ENCODE measurements at places on chromosomes 13 and 19. TPM values are rescaled to one million over a fixed set of nuclear protein-coding genes. Genes with fewer than 3 reads are reported as not detected.

The GRIK5 gene
- total RNA-seq: 16.2 TPM

GRCh38 chr19:18424122-18424889 lies 5.1 kb downstream of the SSBP4 start:
- H3K36me3 ChIP-seq: no peaks in the 10 kb centered on the region
- no peaks in the 10 kb centered on the region for H3K4me1 ChIP-seq
- no peaks in the 10 kb centered on the region for H3K27me3 ChIP-seq

The CHAMP1 gene
- total RNA-seq: 23.3 TPM

DNA sequence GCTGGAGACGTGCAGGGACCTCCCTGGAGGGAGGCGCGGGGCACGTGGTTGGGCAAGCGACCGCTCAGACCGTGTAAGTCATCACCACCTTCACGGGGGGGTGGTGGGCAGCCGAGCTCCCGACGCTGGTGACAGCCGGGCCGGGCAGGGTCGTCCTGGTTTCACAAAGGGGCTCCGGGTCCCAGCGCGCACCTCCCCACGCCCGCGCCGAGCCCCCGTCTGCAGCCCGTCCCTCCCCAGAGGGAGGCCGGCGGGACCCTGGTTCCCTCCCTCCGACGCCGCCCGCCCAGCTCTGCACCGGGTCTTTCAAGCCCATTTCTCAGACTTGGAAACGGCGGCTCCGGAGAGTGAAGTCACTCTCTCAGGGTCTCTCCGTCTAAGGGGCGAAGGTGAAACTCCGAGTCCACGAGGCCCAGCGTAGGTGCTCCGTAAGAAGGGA lies 729 bp upstream of the ARID3A start:
- no peaks in the 10 kb centered on the region for H3K36me3 ChIP-seq
- no peak for DNase-seq
- H3K4me3 ChIP-seq: peak overlapping the region; percentile 78
- H3K27me3 ChIP-seq: peaks cover 4% of the 10 kb centered on the region
- H3K27ac ChIP-seq: peak overlapping the region; percentile 74

GRCh38 chr19:5048091-5048726 lies 79.3 kb downstream of the KDM4B start:
- peak; percentile 85 for DNase-seq
- H3K27ac ChIP-seq: no peak overlapping the region
- H3K27me3 ChIP-seq: no peaks in the 10 kb centered on the region
- H3K36me3 ChIP-seq: no peaks in the 10 kb centered on the region

GRCh38 chr19:13060964-13061927 lies 41.4 kb downstream of the LYL1 start:
- DNase-seq: peak; percentile 90
- H3K36me3 ChIP-seq: no peaks in the 10 kb centered on the region
- H3K4me1 ChIP-seq: no peaks in the 10 kb centered on the region
- H3K27ac ChIP-seq: no peak overlapping the region

DNA sequence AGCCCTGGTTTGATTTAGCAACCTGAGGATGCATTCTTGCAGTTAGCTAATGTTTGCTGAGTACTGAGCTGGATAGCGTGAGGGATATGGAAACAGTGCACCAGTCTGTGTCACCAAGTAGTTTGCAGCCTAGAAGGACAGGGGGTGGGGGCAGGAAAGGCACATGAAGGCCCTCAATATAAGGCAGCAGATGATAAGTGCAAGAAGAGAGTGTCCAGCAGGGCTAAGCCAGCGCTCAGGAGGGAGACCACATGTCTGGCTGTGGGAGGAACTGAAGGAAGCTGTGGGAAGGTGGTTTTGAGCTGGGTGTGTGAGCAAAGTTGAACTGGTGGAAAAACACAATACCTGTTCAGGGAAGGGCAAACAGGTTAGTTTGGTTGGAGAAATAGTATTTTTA lies 1.7 kb downstream of the CXCL17 start:
- H3K4me1 ChIP-seq: no peaks in the 10 kb centered on the region
- H3K4me3 ChIP-seq: no peak overlapping the region
- no peak for DNase-seq
- no peaks in the 10 kb centered on the region for H3K36me3 ChIP-seq
- H3K27me3 ChIP-seq: no peaks in the 10 kb centered on the region
- H3K27ac ChIP-seq: no peak overlapping the region

The LINGO3 gene
- 0.09 TPM for total RNA-seq

GRCh38 chr19:39167461-39168257 lies 29.1 kb upstream of the NCCRP1 start:
- H3K27ac ChIP-seq: peak overlapping the region; percentile 87
- H3K4me3 ChIP-seq: no peak overlapping the region
- no peaks in the 10 kb centered on the region for H3K27me3 ChIP-seq
- no peaks in the 10 kb centered on the region for H3K4me1 ChIP-seq
- peak; percentile 75 for DNase-seq

The PSG2 gene
- total RNA-seq: not detected

DNA sequence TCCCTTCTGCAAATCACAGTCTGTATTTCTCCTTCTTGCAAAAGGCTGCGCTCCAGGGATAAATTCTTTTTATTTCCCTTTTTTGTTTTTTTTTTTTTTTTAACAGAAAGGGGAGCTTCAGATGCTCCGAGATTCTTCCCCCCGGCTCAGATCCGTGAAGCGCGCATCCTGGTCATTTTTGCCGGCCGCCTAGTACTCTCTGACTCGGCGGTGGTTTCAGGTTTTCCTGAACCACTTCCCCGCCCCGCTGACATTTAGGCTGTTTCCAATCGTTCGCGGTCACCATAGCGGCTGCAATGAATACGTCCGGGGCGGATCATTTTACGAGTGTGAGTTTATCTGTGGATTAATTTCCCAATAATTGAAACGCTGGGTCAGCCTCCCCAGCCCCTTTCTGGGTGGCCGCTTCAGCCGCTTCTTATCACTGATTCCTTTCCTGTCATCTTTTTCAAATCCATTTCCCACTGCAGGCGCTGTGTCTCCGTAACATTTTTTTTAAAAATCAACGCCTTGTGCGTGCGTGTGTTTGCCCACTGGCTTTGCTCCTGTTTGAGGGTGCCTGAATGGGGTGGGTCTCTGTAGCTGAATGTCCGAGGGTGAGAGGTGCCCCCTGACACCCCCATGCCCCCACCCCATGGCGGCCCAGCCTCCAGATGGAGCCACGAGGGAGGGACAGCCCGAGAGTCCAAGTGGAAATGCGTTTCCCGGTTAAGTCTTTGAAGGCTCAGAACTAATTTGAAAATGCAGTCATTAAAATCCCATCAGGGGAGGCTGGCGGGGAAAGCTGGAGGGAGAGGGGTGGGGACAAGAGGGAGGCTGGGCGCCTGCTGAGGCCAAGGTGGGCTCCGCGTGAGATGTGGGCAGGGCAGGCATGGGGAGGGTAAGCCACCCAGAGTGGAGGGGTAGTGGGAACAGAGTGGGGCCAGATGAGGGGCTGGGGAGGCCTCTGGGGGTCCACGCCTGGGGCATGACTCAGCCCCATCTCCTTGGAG lies 10.6 kb downstream of the ONECUT3 start:
- H3K27me3 ChIP-seq: peaks cover 51% of the 10 kb centered on the region
- H3K4me3 ChIP-seq: no peak overlapping the region
- no peak overlapping the region for H3K27ac ChIP-seq
- H3K36me3 ChIP-seq: no peaks in the 10 kb centered on the region

The GJB6 gene
- total RNA-seq: not detected

GRCh38 chr13:25871389-25872125 lies 180.3 kb downstream of the SHISA2 start:
- DNase-seq: no peak
- no peak overlapping the region for H3K4me3 ChIP-seq
- H3K4me1 ChIP-seq: no peaks in the 10 kb centered on the region
- no peaks in the 10 kb centered on the region for H3K27me3 ChIP-seq

The SRRM5 gene
- 0.28 TPM for total RNA-seq

DNA sequence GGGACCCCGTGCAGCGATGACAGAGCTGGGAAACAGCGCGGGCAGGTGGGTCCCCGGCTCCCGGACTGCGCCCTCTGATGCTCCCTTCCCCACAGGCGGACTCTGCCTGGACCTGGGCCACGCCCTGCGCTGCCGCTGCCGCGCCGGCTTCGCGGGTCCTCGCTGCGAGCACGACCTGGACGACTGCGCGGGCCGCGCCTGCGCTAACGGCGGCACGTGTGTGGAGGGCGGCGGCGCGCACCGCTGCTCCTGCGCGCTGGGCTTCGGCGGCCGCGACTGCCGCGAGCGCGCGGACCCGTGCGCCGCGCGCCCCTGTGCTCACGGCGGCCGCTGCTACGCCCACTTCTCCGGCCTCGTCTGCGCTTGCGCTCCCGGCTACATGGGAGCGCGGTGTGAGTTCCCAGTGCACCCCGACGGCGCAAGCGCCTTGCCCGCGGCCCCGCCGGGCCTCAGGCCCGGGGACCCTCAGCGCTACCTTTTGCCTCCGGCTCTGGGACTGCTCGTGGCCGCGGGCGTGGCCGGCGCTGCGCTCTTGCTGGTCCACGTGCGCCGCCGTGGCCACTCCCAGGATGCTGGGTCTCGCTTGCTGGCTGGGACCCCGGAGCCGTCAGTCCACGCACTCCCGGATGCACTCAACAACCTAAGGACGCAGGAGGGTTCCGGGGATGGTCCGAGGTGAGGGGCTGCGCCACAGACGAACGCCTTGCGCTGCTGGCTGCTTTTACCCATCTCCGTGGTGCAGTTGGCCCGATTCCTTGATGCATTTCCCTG lies 7.8 kb upstream of the SELENOV start:
- H3K4me1 ChIP-seq: no peaks in the 10 kb centered on the region
- H3K27ac ChIP-seq: no peak overlapping the region
- no peaks in the 10 kb centered on the region for H3K36me3 ChIP-seq
- DNase-seq: peak; percentile 78
- no peaks in the 10 kb centered on the region for H3K27me3 ChIP-seq

DNA sequence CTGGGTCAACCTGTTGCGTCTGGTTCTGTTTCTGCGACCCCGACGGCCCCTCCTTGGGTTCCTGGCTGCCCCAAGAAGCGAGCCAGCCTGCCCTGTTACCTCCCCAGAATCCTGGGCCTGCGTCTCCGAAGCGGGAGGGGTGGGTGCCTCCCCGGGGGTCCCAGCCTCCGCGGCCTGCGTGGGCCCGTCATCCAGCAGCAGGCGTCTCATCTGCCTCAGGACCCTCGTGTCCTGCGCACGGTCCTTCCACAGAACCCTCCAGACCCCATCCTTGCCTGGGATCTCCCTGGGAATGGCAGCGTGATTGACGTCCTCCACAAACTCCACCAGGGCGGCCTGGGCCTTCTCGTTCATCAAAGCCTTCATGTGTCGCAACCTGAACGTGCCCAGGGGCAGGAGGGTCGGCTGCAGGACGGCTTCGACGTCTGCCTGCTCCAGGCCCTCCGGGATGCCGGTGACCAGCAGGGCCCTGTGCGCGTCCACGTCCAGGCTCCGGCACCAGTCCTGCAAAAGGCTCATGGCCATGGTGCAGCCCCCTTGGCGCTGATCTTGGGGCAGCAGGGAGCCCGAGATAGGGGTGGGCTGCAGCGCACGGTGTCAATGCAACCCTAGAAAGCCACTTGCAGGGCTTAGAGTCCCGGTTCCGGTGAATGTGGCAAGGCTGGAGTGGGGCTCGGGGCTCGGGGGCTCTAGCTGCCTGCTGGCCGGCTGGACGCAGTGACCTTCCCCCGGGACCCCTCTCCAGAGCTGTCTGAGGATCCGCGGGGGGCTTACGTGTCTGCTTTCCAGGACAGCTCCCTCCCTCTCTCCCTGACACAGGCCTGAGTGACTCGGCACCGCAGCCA lies 504 bp downstream of the PNMA8B start:
- no peak overlapping the region for H3K4me3 ChIP-seq
- DNase-seq: no peak
- no peak overlapping the region for H3K27ac ChIP-seq
- H3K4me1 ChIP-seq: no peaks in the 10 kb centered on the region

- no peaks in the 10 kb centered on the region for H3K36me3 ChIP-seq
- peaks cover 2% of the 10 kb centered on the region for H3K27me3 ChIP-seq
- no peak overlapping the region for H3K4me3 ChIP-seq
- DNase-seq: peak; percentile 85
Measured at GRCh38 chr19:40596608-40597328, 4.4 kb upstream of the LTBP4 start.

DNA sequence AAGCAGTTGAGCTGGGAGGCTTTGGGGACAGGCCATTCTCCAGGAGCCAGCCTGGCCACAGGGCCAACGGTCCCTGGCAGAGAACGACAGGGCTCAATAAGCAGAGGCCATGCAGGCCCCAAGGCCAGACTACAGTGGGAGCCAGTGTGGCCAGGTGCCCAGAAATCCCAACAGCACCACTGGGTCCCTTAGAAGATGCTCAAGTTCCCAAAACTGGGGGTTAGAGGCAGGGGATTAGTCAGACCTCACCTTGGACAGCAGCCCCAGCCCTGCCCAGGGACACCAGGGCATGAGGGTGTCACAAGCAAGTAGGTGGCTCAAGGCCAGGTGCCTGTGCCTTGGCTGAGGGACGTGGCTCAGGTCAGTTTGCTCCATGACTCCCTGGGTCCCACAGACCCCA lies 12.8 kb downstream of the SCGB2B2 start:
- no peaks in the 10 kb centered on the region for H3K4me1 ChIP-seq
- DNase-seq: no peak
- no peaks in the 10 kb centered on the region for H3K27me3 ChIP-seq

GRCh38 chr13:45928843-45929242 lies 77.3 kb upstream of the SIAH3 start:
- peak; percentile 46 for DNase-seq
- H3K4me3 ChIP-seq: no peak overlapping the region
- H3K4me1 ChIP-seq: peaks cover 5% of the 10 kb centered on the region
- H3K27me3 ChIP-seq: no peaks in the 10 kb centered on the region

DNA sequence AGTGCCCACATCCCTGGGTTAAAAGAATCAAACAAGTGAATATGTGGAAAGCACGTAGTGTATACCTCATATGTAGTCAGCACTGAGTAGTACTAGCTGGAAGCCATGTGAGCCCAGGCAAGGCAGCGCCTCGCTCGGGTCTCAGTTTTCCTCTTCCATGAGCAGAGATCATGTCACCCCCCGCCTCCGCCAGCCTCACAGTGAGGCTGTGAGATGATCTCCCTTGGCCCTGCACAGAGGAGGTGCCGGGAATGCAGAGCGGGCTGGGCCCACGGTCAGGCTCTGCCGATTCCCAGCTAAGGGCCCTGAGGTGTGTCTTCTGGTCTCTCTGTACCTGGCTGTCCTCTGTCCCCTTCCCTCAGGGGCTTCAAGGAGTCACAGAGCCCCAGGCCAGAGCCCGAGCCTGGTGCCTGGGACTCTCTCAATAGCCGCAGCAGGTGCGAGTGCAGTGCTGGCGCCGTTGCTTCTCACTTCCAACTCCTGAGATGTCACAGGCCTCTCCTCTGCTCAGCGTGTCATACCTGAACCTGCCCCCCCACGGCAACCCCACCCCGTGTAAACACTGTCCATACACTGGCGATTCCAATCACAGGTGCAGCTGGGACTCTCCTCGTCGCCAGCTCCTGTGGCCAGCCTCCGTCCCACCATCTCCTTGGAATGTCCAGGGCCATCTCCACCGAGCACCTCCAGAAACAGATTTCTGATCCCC lies 26.9 kb downstream of the DPF1 start:
- peak; percentile 50 for DNase-seq
- H3K36me3 ChIP-seq: peaks cover 8% of the 10 kb centered on the region
- no peaks in the 10 kb centered on the region for H3K4me1 ChIP-seq
- no peak overlapping the region for H3K27ac ChIP-seq
- H3K27me3 ChIP-seq: no peaks in the 10 kb centered on the region
- no peak overlapping the region for H3K4me3 ChIP-seq

GRCh38 chr19:1122972-1123363 lies 19.2 kb downstream of the GPX4 start:
- no peaks in the 10 kb centered on the region for H3K27me3 ChIP-seq
- DNase-seq: peak; percentile 46
- H3K36me3 ChIP-seq: no peaks in the 10 kb centered on the region
- H3K4me3 ChIP-seq: no peak overlapping the region

GRCh38 chr19:42185277-42185676 lies 32.2 kb downstream of the DEDD2 start:
- no peaks in the 10 kb centered on the region for H3K36me3 ChIP-seq
- H3K4me1 ChIP-seq: no peaks in the 10 kb centered on the region
- peaks cover 5% of the 10 kb centered on the region for H3K27me3 ChIP-seq

- no peaks in the 10 kb centered on the region for H3K36me3 ChIP-seq
- H3K4me3 ChIP-seq: no peak overlapping the region
- no peaks in the 10 kb centered on the region for H3K4me1 ChIP-seq
- DNase-seq: no peak
- H3K27ac ChIP-seq: no peak overlapping the region
- no peaks in the 10 kb centered on the region for H3K27me3 ChIP-seq
Measured at GRCh38 chr13:22187329-22187728, 516.5 kb downstream of the FGF9 start.
